ENCODE measurements at places on chromosomes 11 and 22.

GRCh38 chr11:31960126-31960525 is 130.7 kb upstream of the RCN1 start:
- DNase-seq: no peak

DNA sequence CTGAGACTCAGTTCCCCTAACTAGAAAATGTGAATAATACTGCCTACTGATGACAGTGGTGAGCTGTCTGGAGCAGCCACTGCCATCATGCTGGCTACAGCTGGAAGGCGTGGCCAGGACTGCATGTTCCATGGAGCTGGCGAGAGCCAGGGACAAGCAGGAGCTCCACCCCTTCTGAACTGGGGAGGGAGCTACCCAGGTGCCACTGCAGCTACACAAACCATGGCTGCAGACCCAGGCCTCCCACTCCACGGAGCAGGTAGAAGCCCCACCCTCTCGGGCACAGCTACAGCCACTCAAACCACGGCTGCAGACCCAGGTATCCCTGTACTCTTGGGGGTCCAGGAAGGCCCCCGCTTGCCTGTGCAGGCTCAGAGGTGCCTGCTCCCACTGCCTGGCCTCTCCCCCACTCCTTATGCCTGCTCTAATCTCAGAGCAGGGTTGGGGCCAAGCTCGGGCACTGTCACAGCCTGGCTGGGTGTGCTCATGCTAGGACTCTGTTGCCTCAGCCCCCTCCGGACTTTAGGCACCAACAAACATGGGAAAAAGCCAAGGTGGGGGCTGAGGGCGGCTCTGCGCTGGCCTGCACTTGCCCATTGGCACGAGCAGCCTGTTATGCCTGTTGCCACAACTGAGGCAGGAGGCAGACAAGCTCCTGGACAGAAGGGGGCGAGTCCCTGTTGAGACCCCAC is 51.7 kb downstream of the RAB30 start:
- DNase-seq: no peak

DNA sequence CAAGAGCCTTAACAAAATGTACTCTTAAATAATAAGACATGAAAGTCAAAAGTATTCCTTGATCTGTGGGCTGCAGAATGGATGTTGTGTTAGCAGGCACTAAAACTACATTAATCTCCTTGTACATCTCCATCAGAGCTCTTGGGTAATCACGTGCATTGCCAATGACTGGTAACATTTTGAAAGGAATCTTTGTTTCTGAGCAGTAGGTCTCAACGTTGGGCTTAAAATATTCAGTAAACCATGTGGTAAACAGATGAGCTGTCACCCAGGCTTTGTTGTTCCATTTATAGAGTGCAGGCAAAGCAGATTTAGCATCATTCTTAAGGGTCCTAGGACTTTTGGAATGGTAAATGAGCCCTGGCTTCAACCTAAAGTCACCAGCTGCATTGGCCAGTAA is 152.9 kb downstream of the PKNOX2 start:
- DNase-seq: no peak

- no peak for DNase-seq
Observed at GRCh38 chr11:102589047-102589459, 36.1 kb downstream of the MMP20 start.

GRCh38 chr11:11324090-11324489 is 29.0 kb downstream of the CSNK2A3 start:
- no peak for DNase-seq

- DNase-seq: no peak
Observed at GRCh38 chr11:4826425-4826824, 5.3 kb downstream of the OR51F2 start.

GRCh38 chr11:16380941-16381568 is 24.7 kb upstream of the SOX6 start:
- no peak for DNase-seq

- no peak for DNase-seq
Observed at GRCh38 chr11:100741866-100742625, 55.0 kb downstream of the ARHGAP42 start.

DNA sequence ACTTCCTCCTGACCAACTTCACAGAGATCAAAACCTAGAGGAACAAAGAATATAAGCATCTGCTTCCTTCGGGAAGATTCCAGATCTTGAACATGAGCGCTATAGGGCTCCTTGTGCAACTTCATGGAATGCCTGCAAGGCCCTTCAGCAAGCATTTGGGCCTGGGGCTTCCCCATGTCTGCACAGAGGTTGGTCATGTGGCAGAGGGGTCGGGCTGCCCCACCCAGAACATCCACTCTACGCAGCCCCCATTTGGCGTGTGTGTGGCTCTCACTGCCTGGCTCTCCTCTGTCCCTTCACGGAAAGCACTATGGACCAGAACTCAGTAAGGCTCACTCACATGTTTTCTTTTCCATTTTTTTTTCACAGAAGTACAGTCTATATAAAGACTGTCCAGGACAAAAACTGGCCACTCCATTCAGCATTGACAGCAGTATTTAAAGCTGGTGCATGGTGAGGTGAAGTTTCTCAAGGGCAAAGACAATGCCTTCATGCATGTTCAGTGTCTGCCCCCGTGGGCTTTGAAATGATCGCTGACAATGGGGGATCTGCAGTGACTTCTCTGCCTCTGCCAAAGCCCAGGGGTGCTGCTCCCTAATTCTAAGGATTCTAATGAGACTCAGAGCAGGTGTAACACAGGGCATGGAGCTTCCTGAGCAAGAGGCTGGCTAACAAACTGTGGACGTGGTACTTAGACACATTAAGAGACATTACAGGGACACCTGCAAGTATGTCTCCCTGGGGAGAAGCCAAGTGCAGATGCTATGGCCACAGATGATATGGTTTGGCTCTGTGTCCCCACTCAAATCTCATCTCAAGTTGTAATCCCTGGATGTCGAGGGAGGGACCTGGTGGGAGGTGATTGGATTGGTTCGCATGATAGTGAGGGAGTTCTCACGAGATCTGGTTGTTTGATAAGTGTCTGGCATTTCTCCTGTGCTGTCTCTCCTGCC is 66.5 kb upstream of the PITPNB start:
- no peak for DNase-seq

DNA sequence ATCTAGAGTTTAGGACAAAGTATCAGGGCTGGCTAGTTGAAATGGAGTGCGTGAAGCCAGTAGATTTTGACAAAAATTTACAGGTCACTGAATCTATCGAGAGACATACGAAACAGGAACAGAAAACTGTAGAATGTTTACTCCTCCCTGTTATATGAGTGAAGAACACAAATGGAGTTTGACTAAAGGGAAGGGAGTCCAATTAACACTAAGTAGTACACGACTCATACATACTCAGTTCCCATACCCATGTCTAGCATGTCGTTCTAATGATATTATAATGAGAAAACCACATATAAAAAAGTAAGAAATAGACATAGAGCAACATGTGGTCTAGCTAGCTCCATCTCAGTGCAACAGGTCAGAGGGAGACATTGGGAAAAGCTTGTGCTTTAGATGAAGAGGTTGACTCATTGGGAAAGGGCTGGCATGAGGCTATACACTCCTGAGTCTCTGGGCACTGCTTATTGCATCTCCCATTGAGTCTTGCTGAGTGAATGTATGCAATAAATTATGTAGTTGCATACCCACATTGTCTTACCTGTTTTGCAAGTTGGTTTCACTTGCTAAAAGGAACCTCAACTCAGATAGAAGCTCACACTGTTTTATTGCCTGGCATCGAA is 43.5 kb downstream of the CD44 start:
- DNase-seq: no peak

DNA sequence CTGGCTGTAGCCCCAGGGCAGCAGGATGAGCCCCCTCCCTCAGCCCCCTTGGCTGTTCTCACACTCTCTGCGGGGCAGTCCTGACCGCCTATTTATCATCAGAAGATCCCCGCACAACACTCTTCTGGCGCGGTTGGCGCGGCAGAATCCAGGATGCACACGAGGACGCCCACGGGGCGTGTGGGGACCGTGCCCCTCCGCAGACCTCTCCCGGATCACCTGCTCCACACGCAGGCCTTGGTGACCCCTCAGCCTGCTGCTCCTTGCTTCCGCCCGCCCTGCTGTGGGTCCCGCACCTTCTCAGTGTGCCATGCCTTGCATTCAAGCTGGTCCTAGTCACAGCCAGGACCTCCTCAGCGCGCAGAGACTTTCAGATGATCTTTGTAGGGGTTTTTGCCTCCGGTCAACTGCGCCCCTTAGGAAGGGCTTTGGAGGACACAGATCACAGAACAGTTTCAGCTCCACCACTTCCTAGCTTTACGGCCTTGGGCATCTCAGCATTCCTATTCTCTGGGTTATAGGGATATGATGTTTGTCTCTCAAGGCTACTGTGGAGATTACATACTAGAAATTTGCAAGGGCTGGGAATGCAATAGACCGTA is 841 bp upstream of the TUB start:
- DNase-seq: no peak

DNA sequence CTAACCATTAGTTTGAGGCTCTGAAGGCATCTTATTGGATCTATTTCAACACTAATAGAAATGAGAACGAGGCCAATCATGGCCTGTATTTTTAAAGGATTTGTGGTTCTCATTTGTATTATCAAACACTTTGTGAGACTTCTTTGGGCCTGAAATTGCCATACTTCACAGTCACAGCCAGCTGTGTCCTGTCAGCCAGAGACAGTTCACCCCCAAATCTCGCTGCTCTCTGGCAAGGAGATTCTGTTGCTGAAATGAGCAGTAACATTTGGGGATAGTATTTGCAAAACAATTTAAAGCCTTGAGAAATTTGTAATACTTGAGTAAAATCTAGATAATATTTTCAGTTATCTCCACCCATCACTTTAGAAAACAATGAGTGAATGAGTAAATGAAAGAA is 26.9 kb upstream of the TENM4 start:
- DNase-seq: no peak

DNA sequence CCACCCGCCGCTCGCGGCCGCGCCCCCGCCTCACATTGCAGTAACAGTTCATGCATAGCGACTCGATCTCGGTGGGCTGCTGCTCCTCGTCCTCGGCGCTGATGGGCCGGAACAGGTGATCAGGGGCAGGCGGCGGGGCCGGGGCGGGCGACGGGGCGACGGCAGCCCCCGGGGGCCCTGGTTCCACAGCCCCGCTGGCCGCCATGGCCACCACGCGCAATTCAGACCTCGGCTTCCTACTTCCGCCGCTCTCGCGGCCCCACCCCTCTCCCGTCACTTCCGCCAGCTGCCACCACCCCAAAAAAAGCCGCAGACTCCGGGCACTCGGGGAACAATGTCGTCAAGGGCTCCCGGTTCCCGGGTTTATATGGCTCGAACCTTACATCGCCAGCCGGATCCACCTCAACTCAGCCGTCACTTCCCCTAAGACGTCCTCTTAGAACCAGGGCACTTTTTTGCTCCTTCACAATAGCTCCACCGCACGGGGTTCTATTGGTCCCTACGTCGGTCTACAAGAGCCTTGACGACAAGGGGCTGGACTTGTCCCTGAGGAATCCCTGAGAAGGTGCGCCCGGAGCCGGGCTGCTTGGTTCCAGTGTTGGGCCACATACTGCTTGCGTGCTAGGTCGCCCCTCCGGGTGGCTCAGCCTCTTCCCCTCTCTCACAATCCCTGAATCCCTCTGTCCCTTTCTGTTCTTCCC is at the start of gene ZPR1:
ZPR1 (minus strand) TSS at position 238 of the 701 bp plus-strand sequence; CDS start at position 205, 33 bp downstream.
- peak; percentile 75 for DNase-seq

DNA sequence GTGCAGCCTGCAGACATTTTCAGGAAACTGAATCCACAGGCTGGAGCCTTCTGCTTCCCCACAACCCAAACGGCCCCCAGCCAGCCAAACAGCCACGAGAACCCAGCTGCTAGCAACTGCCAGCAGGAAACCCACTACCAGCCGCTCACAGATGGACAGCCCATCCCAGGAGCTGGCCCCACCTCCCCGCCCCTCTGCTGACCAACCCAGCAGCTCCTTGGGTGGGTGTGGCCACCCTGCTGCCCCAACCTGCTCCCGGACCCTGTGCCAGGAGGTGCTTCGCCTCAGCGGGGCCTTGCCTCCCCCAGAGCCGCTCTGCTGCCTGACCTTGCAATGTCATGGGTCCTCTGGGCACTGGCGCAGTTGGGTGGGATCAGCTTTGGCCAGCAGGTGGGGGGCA is 8.2 kb upstream of the CCDC188 start:
- no peak for DNase-seq

GRCh38 chr11:118620529-118621070 is 13.2 kb downstream of the PHLDB1 start:
- DNase-seq: no peak

- DNase-seq: no peak
Observed at GRCh38 chr22:48613566-48614200, 1214.0 kb downstream of the BRD1 start.

DNA sequence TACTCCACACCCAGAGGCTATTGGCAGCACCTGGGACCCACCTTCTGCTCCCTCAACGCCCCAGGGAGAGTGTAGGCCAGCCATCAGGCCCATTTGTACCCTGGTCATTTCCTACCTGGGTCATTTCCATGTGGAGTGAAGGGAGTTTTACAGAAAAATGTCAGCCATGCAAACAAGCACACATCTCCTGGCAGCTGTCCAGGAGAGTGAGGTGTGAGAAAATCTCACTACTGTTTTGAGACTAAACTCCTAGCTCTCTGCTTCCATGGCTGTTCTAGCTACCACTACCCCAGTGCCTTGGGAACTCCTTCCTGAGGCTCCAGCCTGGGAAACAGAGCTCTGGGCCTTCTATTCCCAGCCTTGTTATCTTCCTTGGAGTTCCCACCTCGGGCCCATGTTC is 2.8 kb upstream of the TMPRSS13 start:
- DNase-seq: no peak

GRCh38 chr11:26743622-26744021 is 21.8 kb upstream of the SLC5A12 start:
- DNase-seq: no peak

DNA sequence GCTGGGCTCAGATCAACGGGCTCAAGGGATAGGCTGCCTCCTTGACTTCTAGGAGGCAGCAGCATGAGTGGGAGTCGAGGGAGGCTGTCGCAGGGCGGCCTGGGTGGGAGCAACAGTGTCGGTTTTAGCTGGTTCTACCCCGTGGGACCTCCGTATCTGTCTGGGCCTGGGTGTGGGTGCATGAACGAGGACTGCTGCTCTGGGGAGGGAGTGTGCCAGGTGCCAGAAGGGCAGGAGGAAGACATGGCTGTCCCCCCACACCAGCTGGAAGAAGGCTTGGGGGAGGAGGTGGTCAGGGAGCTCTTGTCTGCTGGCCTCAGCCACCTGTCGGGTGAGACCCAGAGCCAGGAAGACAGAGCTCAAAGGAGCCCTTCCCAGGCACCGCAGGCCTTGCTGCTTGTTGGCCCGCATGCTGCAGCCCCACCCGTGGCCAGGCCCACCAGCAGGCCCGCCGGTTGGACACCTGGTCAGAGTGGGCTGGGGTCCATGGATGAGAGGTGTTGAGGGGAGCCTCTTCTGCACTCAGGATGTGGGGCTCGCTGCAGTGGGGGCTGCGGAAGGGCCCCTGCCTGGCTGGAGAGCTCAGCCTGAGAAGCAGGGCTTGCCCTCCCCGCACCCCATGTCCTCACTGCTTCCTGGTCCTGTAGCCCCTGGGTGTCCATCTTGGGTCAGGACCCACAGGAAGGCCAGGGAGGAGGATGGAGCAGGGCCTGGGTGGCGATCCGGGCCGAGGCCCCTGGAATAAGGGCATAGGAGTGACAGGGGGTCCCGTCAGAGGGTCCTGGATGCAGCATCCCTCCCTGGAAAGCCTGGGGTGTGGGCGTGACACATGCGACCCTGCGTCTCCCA is 3.4 kb downstream of the CEND1 start:
- no peak for DNase-seq

Data from activated CD4-positive, alpha-beta T cell treated with anti-CD3 and anti-CD28 coated beads for 1 hour (primary cell).